ENCODE measurements at places on chromosomes 7 and 10.

DNA sequence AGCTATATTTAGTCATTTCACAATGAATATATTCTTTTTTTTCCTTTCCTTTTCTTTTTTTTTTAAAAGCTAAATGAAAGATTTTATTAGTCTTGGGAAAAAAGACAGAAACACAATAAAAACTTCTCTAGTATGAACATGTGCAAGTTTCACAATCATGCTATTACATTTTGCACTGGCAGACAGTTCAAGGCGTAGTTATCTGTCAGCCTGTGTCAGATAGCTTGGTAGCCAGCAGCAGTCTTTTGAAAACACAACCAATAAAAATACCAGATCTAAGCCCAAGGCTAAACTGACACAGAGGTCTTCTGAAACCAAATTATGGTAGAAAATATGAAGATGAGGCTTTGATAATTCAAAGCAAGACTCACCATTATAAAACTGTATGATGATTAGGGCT, 205.8 kb upstream of the TEX47 start:
- no peak for DNase-seq

GRCh38 chr7:121372376-121373010, 23.6 kb downstream of the FAM3C start:
- DNase-seq, result no peak

GRCh38 chr10:5443429-5443828, 31.1 kb downstream of the NET1 start:
- DNase-seq, result no peak

GRCh38 chr7:91569728-91570457, 305.7 kb downstream of the FZD1 start:
- DNase-seq, result no peak

GRCh38 chr10:80694930-80695329, 157.2 kb downstream of the SH2D4B start:
- DNase-seq, result no peak

- DNase-seq, result no peak
These were observed 91.6 kb downstream of the MYOF start for GRCh38 chr10:93390306-93391090.

DNA sequence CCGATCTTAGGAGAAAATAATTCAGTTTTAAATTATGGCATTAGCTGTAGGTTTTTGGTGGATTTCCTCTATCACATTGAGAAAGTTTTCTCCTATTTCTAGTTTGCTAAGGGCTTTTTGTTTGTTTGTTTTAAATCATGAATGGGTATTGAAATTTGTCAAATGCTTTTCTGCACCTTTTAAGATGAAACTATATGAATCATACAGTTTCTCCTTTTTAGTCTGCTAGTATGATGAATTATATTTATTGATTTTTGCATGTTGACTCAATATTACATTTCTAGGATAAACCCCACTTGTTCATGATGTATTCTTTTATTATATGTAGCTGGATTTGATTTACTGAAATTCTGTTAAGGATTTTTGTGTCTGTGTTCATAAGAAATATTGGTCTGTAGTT, 70.3 kb upstream of the PIP4K2A start:
- no peak for DNase-seq

- no peak for DNase-seq
These were observed 5.9 kb upstream of the GPER1 start for GRCh38 chr7:1081931-1082401.

DNA sequence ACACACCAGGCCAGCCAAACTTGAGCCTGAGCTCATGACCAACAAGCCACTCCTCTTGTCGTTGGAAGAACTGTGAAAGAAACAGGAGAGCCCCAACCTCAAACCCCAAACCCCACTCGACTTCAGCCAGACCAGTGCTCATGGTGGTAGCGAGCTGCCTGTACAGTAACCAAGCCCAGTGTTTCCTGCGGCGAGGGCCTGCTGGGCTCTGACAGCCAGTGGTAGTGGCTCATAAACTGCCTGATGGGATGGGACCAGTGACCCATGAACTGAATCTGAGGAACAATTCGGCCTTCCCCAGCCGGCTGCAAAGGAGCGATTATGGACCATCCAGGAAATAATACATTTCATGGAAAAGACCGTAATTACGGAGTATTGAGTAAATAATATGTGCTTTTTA, 191.9 kb downstream of the RPS24 start:
- no peak for DNase-seq

- DNase-seq, result no peak
These were observed 86.7 kb upstream of the DUSP5 start for GRCh38 chr10:110411047-110411410.

GRCh38 chr7:106986450-106986977, 58.0 kb upstream of the PRKAR2B start:
- no peak for DNase-seq

DNA sequence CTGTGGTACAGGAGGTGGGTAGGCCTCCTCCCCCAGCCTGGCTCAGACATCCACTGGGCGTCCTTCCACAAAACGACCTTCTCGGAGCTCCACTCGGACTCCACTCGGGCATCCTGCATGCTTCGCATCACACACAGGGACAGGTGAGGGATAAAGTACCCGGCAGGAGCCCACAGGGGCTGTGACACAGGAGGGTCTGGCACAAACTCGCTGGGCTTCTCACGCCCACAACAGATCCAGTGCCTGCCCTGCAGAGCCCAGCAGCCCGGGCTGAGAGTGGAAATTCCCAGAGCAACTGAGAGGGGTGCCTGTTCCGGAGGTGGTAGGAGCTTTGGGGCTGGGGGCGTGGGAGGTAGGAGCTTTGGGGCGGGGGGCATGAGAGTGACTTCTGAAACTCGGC, 108.4 kb downstream of the MKI67 start:
- no peak for DNase-seq

- no peak for DNase-seq
These were observed 93.7 kb upstream of the DNAAF5 start for GRCh38 chr7:632831-633210.

GRCh38 chr10:79434821-79435251, 10.6 kb downstream of the ZCCHC24 start:
- no peak for DNase-seq

- no peak for DNase-seq
These were observed 377.8 kb downstream of the SFMBT2 start for GRCh38 chr10:7033031-7033430.

GRCh38 chr7:41039386-41039953, 663.4 kb downstream of the INHBA start:
- DNase-seq, result no peak

DNA sequence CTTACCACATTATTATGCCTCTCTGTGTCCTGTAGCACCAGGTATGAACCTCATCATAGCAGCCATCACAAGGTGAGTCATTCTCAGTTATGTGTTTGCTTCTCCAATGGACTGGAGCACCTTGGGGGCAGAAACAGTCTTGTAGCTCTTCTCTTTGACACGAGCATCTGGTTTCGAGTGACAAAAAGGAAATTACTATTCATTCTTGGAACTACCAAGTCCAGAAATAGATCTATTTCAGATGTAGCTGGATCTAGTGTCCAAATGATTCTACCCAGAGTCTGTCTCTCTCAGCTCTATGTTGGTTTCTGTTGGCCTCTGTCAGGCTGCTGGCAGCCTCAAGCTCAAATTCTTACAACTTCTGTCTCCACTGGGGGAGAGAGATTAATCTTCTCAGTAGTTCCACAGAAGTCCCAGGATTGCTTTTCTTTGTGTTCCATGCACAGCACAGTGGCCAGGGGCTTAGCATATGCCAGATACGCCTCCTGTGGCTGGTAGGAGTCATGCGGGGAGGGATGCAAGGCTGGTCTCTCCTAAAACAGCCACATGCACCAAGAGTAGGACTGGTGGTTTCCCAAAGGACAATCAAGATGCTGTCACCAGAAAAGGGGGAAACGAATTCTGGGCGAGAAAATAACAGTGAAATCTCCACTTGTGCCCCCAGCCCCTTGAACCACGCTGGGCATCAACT, 37.2 kb upstream of the PAPSS2 start:
- no peak for DNase-seq

GRCh38 chr7:41809940-41810576, 107.2 kb upstream of the INHBA start:
- DNase-seq, result no peak

DNA sequence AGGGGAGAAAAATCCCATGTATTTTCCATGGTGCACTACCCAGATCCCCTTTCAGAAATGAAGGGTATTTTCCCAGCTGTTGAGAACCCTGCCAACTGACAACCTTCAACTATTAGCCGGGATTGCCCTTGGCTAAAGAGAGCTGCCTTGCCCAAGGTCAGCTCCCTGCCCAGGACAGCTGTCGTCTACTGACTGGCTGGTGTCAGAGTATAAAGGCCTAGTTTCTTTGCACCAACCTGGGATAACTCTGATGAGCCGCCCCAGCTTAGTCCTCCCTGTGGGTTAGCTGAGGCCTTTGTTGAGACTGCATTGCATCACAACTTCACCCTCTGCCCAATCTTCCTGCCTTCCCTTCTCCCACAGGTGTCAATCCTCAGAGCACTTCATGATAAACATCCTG, 147.2 kb upstream of the RHEB start:
- DNase-seq, result no peak

DNA sequence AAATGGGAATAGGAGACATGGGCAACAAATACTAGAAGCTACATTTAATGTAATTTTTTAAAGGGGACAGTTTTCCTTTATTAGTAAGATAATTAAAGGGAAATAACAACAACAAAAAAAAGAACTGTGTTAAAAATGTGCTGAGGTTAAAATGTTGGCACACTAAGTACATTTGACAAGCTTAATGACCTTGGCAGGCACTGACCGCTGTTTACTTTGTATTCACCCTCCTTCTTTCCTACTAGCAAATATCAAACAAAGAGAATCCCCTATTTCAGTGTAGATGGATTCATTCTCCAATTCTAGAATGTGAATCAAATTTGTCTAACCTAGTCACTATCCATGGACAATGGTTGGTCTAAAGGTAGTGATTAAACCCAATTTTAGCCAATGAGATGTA, 77.5 kb upstream of the TOMM7 start:
- DNase-seq, result no peak

GRCh38 chr7:44191171-44191570, 1.9 kb upstream of the GCK start:
- no peak for DNase-seq

GRCh38 chr10:81116201-81116600, 578.5 kb downstream of the SH2D4B start:
- DNase-seq, result no peak

DNA sequence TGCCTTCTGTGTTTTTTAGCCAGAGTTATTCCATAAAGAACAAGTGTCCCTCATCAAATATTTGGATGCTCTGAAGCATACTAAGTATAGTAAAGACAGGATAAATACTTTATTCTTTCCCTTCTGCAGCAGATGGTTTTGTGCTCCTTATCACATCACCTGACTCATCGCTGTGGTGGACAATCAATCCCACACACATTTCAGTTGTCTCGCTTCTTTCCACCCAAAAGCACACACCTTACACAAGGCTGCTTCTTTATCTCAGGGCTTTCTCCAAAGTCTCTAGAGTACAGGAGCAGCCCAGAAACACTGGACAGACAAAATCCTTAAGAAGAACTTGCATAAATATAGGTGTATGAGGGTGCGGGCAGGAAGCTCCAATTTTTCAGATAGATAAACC, 43.4 kb downstream of the IGF2BP3 start:
- no peak for DNase-seq

- peak; percentile 23 for DNase-seq
These were observed 176.6 kb downstream of the PARD3 start for GRCh38 chr10:34638406-34639054.

- DNase-seq, result no peak
These were observed 48.7 kb upstream of the SHH start for GRCh38 chr7:155860840-155861479.

GRCh38 chr10:63260860-63261251, 127.7 kb downstream of the NRBF2 start:
- DNase-seq, result no peak

DNA sequence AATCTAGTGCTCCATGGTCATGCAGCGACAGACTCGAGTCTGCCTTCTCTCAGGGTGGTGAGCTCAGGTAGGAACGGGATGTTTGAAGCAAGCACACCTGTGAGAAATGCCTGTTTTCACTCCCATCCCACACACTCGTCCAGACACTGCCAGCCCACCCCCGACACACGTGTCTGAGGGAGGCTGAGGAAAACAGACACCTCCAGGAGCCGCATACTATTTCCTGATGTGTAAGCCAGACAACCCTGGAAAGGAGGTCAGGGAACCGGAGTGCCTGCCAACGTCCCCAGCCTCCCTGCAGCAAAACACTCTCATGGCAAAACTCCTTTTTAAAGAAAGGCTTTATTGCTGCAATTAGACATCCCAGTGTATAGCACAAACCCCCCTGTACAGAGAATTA, 80.2 kb downstream of the ALOX5 start:
- DNase-seq, result no peak

DNA sequence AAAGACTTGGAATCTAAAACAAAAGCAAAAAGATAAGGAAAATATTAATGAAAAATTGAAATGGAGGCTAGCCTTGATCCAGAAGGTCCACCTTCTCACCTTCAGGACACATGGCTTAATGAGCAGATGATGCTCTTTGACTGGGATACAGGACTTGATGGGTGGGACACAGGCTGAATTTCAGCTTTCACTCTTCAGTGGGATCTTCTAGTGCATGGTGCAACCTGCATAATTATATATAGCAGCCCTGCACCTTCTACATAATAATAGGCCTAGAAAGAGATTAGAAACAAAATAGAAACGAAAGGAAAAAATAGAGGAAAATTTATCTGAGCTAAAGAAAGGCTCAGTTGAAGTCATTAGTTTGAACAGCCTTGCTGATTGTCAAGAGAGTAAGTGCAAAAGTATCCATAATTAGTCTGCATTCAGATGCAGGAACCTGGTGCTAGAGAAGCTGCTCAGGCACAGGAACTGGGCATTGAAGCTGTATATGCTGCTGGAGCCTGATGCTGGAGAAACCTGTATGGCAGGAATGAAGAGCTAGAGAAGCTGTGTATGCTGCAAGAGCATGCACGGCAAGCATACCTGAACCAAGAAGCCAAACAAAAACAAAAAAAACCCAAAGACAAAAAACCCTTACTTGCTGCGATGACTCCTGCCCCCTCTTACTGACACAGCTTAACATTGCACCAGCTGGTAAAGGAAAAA, 19.4 kb downstream of the MKLN1 start:
- DNase-seq, result no peak

DNA sequence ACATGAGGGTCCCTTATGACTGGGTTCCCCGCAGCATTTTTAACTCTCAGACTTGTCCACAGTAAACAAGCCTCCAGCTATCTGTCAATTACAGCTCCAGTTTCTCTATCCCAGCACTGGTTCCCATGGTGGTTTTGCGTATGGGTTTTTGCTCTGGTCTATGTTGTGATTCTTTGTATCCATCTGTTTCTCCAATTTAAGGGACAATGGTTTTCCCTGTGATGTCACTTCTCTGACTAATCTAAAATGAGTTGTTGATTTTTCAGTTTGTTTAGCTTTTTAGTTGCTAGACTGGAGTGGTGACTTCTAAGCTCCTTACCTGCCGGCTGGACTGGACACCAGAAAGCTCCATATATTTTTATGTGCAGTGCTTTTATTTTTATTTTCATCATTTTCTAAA, 303.7 kb downstream of the INHBA start:
- DNase-seq, result no peak

- peak; percentile 57 for DNase-seq
These were observed 12.4 kb downstream of the PRSS2 start for GRCh38 chr7:142782922-142783900.
